Gastroesophageal sphincter (tissue), 4 donors: ENCODE measurements at places on chromosomes 2 and 18.

DNA sequence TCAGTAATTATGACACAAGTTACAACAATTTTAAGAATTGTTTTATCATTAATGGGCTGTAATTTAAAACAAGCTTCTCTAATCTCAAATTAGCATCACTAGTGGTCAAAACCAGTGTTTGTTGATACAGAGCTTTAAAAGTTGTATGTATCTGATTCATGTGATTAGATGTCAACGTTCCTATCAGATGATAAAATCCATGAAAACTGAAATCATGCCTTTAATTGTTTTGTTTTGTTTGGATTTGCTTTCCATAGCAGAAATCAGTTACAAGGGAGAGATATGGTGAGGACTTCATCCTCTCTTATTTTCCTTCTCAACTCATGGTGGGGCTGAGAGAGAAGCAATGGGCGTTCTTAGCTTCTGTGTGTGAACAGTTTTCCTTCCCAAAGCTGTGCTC is 469.6 kb downstream of the PID1 start:
- H3K27ac ChIP-seq, result no peak overlapping the region
- H3K36me3 ChIP-seq, result no peaks in the 10 kb centered on the region
- H3K4me1 ChIP-seq, result no peaks in the 10 kb centered on the region
- H3K4me3 ChIP-seq, result no peak overlapping the region
- ATAC-seq, result no peak

DNA sequence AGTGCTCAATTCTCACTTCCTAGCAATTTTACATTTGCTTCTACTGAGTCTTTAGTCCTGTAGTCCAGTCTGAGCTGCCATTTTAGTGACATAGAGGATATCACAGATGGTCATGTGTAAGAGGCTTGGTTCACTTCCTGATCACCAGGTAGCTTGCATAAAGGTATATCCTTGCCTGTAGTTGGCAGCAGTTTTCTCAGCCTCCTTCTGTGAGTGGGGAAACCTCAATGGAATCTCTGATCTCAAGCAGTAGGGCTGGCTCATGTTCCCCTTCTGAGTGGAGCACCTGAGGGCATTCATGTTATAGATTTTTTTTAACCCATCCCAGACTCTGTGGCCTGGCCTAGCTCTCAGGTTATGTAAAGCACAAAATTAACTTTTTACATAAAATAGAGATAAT is 278.4 kb downstream of the RDH14 start:
- H3K27ac ChIP-seq, result no peak overlapping the region
- ATAC-seq, result no peak
- H3K4me3 ChIP-seq, result no peak overlapping the region
- no peaks in the 10 kb centered on the region for H3K4me1 ChIP-seq
- no peaks in the 10 kb centered on the region for H3K36me3 ChIP-seq
- H3K27me3 ChIP-seq, result no peaks in the 10 kb centered on the region

DNA sequence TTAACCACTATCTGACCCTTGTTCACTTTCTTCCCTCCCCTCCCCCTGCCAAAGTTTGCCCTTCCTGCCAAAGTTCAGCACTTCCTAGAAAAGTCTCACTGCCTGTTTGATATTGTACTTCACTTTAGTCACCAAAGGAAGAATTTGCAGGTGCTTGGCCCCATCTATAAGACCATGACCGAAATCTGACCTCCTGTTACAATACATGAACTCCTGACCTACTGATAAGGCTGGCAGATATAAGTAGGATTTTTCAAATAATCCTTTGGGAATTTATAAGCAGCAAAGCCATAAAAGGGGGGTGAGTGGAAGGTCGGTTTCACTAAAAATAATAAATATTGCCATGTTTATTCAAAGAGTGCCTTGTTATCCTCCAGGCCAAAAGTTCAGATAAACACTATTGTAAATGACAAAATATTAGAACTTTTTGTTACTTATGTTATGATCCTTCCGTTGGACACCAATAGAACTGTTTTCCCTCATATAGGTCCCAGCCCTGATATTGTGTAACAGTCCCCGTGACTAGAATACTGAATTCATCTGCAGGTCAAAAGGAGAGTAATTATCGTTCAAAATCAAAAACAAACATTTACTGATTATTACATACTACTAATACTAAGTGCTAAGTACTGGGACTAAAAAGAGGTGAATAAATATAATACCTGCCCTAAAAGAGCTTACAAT is 277.6 kb downstream of the EXOC6B start:
- ATAC-seq, result no peak
- H3K4me3 ChIP-seq, result no peak overlapping the region
- H3K4me1 ChIP-seq, result no peaks in the 10 kb centered on the region
- H3K27ac ChIP-seq, result no peak overlapping the region
- no peaks in the 10 kb centered on the region for H3K36me3 ChIP-seq
- H3K27me3 ChIP-seq, result no peaks in the 10 kb centered on the region

- no peak overlapping the region for H3K27ac ChIP-seq
- no peak overlapping the region for H3K4me3 ChIP-seq
- H3K27me3 ChIP-seq, result no peaks in the 10 kb centered on the region
- ATAC-seq, result no peak
- H3K4me1 ChIP-seq, result peaks cover 2% of the 10 kb centered on the region
Measured at GRCh38 chr2:188322569-188323551, 31.2 kb downstream of the GULP1 start.

- no peak overlapping the region for H3K27ac ChIP-seq
- H3K27me3 ChIP-seq, result peaks cover 20% of the 10 kb centered on the region
- no peak for ATAC-seq
Measured at GRCh38 chr2:235382179-235382578, 111.7 kb upstream of the AGAP1 start.

DNA sequence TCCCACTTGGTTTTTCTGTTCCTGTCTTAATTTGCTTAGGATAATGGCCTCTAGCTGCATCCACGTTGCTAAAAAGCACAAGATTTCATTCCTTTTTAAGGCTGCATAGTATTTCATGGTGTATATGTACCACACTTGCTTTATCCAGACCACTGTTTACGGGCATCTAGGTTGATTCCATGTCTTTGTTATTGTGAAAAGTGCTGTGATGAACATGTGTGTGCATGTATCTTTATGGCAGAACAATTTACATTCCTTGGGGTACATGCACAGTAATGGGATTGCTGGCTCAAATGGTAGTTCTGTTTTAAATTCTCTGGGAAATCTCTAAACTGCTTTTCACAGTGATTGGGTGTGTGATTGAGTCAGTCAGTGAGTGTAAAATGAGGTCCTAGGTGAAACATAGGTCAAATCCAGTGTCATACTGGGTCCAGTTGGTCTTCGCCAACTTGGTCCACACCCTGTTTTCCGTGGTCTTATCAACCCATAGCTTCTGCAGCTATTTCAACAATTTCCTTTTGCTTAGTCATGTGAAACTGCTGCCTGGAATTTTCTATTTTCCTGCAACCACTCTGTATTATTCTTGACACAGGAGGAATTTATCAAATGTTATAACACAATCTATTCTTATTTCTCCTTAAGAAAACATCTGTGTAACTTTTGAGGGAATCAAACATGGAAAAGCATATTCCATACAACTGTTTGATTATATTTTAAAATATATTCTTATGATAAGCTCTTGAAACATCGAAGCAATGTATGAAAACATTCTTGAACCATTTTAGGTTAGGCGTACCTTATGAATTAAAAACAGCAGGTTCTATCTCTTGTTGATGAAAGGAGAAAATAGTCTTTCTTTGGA is 82.9 kb downstream of the ADCYAP1 start:
- no peak for ATAC-seq
- H3K4me3 ChIP-seq, result no peak overlapping the region
- H3K27me3 ChIP-seq, result no peaks in the 10 kb centered on the region
- no peak overlapping the region for H3K27ac ChIP-seq

- no peaks in the 10 kb centered on the region for H3K27me3 ChIP-seq
- ATAC-seq, result peak; percentile 74
- H3K4me3 ChIP-seq, result no peak overlapping the region
- no peaks in the 10 kb centered on the region for H3K4me1 ChIP-seq
- no peaks in the 10 kb centered on the region for H3K36me3 ChIP-seq
- no peak overlapping the region for H3K27ac ChIP-seq
Measured at GRCh38 chr2:144703852-144704708, 184.2 kb upstream of the ZEB2 start.

- H3K36me3 ChIP-seq, result no peaks in the 10 kb centered on the region
- H3K27me3 ChIP-seq, result no peaks in the 10 kb centered on the region
- no peak for ATAC-seq
- no peak overlapping the region for H3K27ac ChIP-seq
Measured at GRCh38 chr2:164710837-164711765, 89.8 kb upstream of the GRB14 start.

GRCh38 chr2:46978723-46979122 is 63.1 kb upstream of the MCFD2 start:
- no peaks in the 10 kb centered on the region for H3K27me3 ChIP-seq
- H3K4me1 ChIP-seq, result no peaks in the 10 kb centered on the region
- H3K27ac ChIP-seq, result no peak overlapping the region
- no peak overlapping the region for H3K4me3 ChIP-seq
- H3K36me3 ChIP-seq, result no peaks in the 10 kb centered on the region
- ATAC-seq, result no peak

DNA sequence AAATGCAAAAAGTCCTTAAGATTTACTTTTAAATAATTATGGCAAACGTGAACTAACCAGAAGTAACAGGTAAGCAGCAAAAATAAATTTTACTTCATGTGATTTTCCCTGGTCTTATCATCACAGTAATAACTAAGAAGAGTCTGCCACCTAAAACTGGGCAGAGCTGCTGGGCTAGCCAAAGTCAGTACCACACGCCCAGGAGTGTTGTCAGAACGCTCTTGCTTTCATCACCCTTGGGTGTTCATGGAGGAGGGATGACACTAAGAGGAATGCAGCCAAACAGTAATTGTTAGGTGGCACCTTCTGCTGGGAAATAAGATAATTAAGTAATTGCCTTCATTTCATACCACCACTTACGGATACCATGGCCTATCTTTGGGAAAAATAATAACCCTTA is 92.0 kb upstream of the NEUROD1 start:
- no peaks in the 10 kb centered on the region for H3K36me3 ChIP-seq
- H3K4me3 ChIP-seq, result no peak overlapping the region
- no peak overlapping the region for H3K27ac ChIP-seq
- no peaks in the 10 kb centered on the region for H3K27me3 ChIP-seq
- H3K4me1 ChIP-seq, result no peaks in the 10 kb centered on the region
- no peak for ATAC-seq

- no peak overlapping the region for H3K27ac ChIP-seq
- H3K4me1 ChIP-seq, result peaks cover 19% of the 10 kb centered on the region
- ATAC-seq, result no peak
- H3K4me3 ChIP-seq, result no peak overlapping the region
- peaks cover 11% of the 10 kb centered on the region for H3K27me3 ChIP-seq
- H3K36me3 ChIP-seq, result no peaks in the 10 kb centered on the region
Measured at GRCh38 chr2:152094014-152094413, 4.8 kb downstream of the CACNB4 start.

GRCh38 chr2:161041356-161041755 is 118.9 kb upstream of the TANK start:
- ATAC-seq, result no peak
- no peaks in the 10 kb centered on the region for H3K27me3 ChIP-seq
- H3K4me3 ChIP-seq, result no peak overlapping the region
- H3K36me3 ChIP-seq, result no peaks in the 10 kb centered on the region
- peaks cover 23% of the 10 kb centered on the region for H3K4me1 ChIP-seq
- H3K27ac ChIP-seq, result no peak overlapping the region

GRCh38 chr2:218858671-218859555 is 692 bp upstream of the WNT6 start:
- H3K27me3 ChIP-seq, result peaks cover 97% of the 10 kb centered on the region
- peak overlapping the region; percentile 51 for H3K4me3 ChIP-seq
- ATAC-seq, result no peak
- H3K27ac ChIP-seq, result no peak overlapping the region
- H3K4me1 ChIP-seq, result peaks cover 32% of the 10 kb centered on the region
- H3K36me3 ChIP-seq, result no peaks in the 10 kb centered on the region

DNA sequence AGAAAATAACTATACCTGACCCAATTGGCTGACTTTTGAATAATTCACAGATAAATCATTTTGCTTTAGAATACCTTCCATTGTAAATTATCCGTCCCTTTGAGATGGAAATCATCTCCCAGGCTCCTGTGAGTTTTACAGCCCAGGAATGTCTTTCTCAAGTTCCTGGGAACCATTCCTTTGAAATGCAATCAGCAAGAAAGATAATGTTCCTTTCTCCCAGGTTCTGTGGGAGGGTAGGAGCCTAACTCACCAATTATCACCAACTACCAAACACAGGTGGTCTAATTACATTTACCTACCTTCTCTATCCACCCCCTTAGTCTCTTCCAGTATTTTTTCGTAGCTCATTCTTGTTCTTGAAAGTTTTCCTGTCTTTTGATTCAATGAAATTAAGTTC is 1016.0 kb downstream of the SOCS6 start:
- no peaks in the 10 kb centered on the region for H3K4me1 ChIP-seq
- H3K27me3 ChIP-seq, result no peaks in the 10 kb centered on the region
- no peak for ATAC-seq
- no peak overlapping the region for H3K4me3 ChIP-seq

DNA sequence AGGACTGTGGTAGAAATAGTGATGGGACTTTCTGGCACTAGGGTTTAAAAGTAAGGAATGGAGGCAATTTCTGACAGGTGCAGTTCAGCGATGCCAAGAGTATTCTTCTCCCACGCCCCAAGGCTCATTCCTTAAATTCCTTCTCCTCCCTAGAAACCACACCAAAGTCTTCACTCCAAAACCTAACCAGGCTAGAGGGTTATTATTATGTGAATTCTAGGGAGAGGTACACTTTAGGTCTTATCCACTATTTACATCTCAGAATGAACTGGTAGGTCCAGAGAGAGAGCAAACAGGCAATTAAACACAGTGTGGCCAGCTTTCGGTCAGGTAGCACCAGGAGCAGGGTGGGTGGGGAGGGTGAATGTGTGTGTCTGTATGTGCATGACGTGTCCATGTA is 11.4 kb downstream of the IL1F10 start:
- peaks cover 25% of the 10 kb centered on the region for H3K27me3 ChIP-seq
- H3K36me3 ChIP-seq, result no peaks in the 10 kb centered on the region
- H3K4me3 ChIP-seq, result no peak overlapping the region
- no peaks in the 10 kb centered on the region for H3K4me1 ChIP-seq
- no peak for ATAC-seq
- H3K27ac ChIP-seq, result no peak overlapping the region
